ENCODE measurements at places on chromosomes 5 and 9.
A peak's percentile ranks its signal among the peaks of the same experiment; 100 is the strongest.

- no peak for DNase-seq
Observed at GRCh38 chr5:1983401-1983800, 100.7 kb upstream of the IRX4 start.

GRCh38 chr5:76733049-76733417, 17.1 kb downstream of the F2R start:
- DNase-seq, result no peak

GRCh38 chr9:83062651-83063527, at the start of gene RASEF:
Gene RASEF (minus strand): TSS chr9:83063142. CDS start chr9:83062867, 275 bp downstream.
- DNase-seq, result no peak

DNA sequence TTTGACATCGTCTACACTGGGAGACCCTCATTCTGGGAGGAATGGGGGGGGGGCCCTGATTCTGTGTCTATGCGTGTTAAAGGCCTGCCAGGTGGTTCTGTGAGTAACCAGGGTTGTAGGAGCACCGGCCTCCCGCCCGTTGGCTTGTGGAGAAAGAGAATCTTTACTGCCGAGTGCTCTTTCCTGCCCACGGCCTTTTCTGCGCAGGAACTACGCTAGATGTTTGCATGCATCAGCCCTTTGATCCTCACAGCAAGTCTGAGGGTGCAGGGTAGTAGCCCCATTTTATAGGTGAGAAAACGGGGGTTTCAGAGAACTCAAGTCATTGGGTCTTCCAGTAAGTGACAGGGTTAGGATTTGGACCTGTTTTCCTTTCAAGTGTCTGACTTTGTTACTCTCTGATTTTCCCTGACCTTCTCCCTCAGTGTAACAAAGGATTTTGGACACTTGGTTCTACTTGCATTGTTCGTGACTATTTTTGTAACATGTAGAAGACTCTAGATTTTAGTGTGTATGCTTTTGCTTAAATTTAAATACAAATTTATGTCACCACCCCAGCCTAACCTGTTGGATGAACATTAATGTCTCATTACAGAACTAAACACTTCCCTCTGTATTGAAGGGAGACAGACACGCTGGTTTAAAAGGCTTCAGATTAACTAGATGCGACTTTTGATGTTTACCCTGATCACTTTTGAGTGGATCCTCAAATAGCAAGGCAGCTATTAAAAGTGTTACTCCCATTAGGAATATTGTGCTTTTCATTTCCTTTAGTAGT, 22.0 kb downstream of the MAST4 start:
- no peak for DNase-seq

DNA sequence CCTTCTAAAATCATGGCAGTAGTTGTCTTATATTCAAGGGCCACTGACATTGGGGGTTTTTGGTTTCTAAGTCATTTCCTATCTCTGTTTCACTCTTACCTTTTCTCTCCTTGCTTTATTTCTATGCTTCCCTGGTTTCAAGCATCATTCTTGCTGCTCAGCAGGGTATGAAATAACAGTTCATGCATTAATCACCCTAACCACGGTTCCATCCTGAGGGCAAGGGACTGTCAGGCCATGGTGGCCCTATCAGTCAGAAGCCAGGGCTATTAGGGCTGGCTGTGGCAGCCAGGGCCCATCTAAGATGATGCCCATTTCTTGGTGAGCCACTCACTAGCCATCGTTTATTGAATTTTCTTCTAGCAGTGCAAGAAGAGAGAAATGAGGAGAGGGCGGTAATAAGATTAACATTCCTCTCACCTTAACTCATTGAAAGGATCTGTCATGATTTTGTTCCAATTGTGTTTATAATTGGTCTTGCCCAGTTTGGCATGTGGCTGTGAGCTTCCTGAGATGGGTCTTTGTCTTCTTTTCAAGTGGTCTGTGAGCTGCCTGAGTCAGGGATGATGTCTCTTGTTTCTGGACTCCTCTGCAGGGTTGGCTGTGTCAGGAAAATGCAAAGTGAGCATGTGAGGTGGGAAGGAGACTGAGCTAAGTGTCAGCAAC, 45.2 kb downstream of the CYSTM1 start:
- DNase-seq, result no peak

DNA sequence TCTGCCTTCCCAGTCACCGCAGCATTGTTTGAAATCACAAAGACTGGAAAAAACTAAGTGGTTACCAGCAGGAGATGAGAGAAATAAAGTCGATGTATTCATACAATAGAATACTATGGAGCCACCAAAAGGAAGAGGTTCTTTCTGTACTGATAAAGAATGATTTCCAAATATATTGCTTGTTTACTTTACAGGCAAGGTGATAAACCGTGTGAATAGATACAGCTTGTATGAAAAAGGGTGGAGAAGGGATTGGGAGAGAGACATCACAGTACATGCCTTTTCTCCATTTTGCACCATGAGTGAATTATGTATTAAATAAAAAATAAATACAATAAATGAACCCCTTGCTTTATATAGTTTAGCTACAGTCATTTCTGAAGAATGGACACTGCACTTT, 91.7 kb downstream of the RFK start:
- DNase-seq, result no peak

GRCh38 chr5:32589416-32589815, 4.1 kb downstream of the SUB1 start:
- DNase-seq, result no peak

GRCh38 chr5:68033029-68033428, 182.5 kb upstream of the PIK3R1 start:
- no peak for DNase-seq

GRCh38 chr5:6788439-6788838, 75.2 kb downstream of the TENT4A start:
- no peak for DNase-seq

GRCh38 chr9:6758498-6759184, 868 bp downstream of the KDM4C start:
- peak; percentile 39 for DNase-seq

GRCh38 chr5:8561224-8561840, 692.4 kb downstream of the MTRR start:
- DNase-seq, result no peak

DNA sequence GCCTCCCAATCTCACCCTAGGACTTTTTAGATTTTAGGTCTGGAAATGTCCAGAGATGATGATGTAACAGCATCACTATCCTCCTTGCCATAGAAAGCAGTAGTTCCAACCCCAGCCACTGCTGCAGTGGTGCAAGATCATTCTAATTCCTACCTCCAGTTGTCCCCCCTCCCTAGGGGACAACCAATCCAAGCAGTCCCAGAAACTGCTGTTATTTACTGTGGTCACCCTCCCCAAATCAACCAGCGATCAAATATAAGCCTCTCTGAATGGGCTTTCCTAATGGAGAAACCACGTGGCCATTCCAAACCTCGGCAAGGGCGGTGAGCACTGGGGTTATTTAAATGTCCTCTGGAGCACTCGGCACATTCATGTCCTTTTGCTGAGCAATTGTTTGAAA, 159.8 kb downstream of the SLF1 start:
- DNase-seq, result no peak

DNA sequence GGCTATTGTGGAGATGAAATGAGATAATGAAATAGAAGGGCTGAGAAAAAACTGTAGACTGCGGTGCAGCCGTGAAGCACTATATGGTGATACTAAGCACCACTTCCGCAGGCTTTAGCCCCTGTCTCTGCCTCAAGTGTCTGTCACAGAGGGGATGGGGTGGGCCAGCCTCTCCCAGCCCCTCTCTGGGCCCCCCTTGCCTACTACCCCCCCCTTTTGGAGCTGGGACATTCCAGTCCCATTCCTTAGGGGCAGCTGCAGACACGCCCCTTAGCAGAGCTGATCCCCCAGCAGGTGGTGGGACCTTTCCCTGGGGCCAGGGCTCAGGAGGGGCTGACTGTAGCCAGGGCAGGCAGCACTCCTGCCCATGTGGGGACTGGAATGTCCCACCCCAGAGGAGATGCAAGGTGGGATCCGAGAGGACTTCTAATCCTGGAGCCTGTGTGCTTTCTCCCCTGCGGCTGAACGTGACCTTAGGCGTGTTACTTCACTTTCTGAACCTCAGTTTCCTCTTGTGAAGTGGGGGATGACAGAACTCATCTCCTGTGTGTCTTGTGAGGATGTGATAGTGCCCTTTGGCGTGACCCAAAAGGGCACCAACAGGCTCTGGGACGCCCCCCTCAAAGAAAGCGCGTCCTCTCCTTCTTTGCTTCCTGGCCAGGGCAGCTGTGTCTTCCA, 1.9 kb downstream of the N4BP3 start:
- no peak for DNase-seq

DNA sequence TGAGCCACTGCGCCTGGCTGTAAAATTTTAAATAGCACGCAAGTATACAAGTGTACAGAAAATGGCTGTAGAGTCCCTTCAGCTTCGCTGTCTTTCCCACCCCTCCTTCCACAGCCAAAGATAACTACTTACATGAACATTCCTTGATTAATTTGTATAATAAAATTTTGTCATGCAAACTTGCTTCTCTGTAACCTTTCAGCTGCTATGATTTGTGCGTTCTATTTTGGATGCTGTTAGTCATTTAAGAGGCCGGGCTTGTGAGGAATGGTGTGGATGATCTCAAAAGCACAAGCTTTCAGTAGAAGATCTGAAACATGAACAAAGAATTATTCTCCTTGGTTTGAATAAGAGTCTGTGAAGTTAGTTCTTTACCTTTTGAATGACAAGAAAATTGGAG, 115.0 kb upstream of the TLE1 start:
- DNase-seq, result no peak

Data from stimulated activated CD4-positive, alpha-beta T cell treated with anti-CD3 and anti-CD28 coated beads, Interleukin-4, amount 100 ng/mL, for 4 hours (primary cell).